ENCODE measurements at places on chromosomes 11 and 22. TPM values are rescaled to one million over a fixed set of nuclear protein-coding genes. Genes with fewer than 3 reads are reported as not detected.

CASP5 gene
- 2.0 TPM for total RNA-seq

EIF4ENIF1 gene
- 34.9 TPM for total RNA-seq

SORL1 gene
- total RNA-seq, result 37.2 TPM

SCGB2A2 gene
- total RNA-seq, result not detected

SLC22A25 gene
- total RNA-seq, result not detected

CARNS1 gene
- total RNA-seq, result 9.3 TPM

TRIM49 gene
- total RNA-seq, result not detected

OR52A1 gene
- total RNA-seq, result not detected

SGSM1 gene
- 9.2 TPM for total RNA-seq

ZC3H12C gene
- total RNA-seq, result 17.2 TPM

ART5 gene
- not detected for total RNA-seq

CDC42BPG gene
- 1.2 TPM for total RNA-seq

OR5L1 gene
- not detected for total RNA-seq

PGA5 gene
- not detected for total RNA-seq

CRYBB3 gene
- total RNA-seq, result 0.84 TPM

GGTLC3 gene
- not detected for total RNA-seq

SULT4A1 gene
- not detected for total RNA-seq

MPZL3 gene
- 1.6 TPM for total RNA-seq

PTPN5 gene
- 1.5 TPM for total RNA-seq
